Suppressor macrophage treated with lipopolysaccharide for 4 hours (primary cell): ENCODE measurements at places on chromosomes 6 and 20.
A peak's percentile ranks its signal among the peaks of the same experiment; 100 is the strongest.

GRCh38 chr6:125393449-125393858, 91.7 kb upstream of the HDDC2 start:
- DNase-seq = no peak

- no peak for DNase-seq
These were observed 42.2 kb downstream of the SUN5 start for GRCh38 chr20:32962053-32962452.

GRCh38 chr6:16130932-16131387, 2.1 kb downstream of the MYLIP start:
- peak; percentile 86 for DNase-seq

DNA sequence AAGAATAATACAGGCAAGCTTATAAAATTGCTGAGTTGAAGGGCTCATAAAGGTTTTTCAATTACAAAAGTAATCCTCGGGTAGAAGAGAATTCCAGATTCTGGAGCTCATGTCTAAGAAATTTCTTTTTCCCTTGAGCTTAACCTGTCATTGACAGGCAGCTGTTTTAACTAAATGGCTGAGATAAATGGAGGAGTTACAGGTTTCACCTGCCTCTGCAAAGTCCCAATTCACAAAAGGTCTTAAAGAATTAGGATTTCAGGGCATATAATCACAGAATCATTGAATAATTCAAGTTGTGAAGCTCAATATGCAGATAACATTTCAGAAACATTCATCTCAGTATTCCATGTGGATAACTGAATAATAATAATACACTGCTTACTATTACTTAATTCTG, 660.1 kb upstream of the NRSN1 start:
- no peak for DNase-seq

DNA sequence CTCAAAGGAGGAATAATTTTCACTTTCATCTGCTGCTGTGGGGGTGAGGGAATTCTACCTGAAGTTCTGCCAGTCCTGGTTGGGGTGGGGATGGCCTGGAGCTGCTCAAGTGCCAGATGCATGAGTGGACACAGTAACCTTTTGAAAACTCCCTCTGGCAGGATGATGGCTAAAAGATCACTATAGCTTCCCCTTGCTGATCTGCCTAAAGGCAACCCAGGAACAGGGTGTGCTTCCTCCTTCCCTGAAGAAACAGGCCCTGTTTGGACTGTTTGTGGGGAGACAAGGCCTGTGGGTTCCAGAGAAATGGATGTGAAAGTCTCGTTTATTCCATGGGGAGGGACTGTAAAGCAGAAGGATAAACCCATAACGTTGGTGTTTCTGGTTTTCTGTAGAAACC, 176.9 kb downstream of the DTNBP1 start:
- DNase-seq = peak; percentile 36

DNA sequence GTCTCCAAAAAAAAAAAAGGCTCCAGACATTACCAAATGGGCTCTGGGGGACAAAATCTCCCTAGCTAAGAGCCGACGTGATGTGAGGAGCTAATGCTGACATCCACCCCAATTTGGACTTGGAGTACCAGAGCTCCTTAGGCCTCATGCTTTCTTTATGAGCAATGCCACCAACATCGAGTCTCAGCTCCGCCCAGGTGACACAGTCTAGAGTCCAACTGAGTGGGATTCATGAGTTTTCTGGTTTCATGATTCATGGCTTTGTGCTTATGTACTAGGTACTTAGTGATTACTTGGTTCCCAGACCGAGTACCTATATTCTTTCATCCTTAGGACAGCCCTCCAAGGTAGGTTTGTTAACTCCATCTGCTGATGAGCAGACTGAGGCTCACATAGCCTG, 4.4 kb downstream of the ANKRD60 start:
- DNase-seq = no peak

DNA sequence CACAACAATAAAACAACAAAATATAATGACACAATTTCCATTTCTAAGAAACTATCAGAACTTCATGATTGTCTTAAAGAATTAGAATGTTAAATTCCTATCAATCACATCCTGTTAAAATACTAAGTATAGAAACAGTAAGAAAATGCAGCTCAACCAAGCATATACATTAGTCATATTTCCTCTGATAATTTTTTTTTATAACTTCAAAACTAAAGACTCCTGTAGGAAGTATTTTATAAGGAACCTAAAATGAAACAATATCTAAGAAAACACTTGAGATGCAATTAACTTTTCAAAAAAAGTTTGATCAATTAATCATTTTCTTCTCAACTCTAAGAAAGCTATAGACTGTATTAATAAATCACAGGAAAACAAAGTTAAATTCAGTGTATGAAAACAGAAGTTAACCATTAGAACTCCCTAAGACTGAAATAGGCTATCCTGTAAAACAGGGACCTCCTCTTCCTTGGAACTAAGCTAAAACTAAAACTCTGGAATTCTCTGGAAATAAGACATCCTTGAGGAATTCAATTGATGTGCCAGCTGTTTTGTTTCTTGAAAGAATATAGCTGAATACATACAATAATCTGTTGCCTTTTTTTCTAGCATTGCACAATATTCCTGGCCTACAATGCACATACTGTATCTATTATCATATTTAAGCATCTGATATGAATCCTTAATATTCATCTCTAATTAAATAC, 19.8 kb downstream of the FKBP5 start:
- peak; percentile 47 for DNase-seq

GRCh38 chr6:141548966-141549365, 583.8 kb upstream of the GJE1 start:
- DNase-seq = no peak

DNA sequence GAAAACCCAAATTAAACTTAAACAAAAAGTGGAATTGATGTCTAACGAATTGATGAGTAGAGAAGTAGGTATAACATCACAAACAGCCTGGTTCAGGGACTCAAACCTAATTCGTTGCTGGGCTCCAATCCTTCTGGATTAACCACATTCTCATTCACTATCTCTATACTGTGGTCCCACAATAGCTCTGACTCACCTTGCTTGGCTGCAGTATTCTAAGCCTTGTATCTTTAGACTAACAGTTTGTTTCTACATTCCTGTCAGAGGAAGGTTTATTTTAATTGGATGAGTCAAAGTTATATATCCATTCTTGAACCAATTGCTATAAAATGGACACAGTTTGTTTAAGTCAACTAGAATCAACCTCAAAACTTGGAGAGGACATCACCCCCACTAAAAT, 530.5 kb upstream of the PTCHD4 start:
- no peak for DNase-seq

- DNase-seq = no peak
These were observed 1025.4 kb upstream of the FLRT3 start for GRCh38 chr20:15362849-15363248.

DNA sequence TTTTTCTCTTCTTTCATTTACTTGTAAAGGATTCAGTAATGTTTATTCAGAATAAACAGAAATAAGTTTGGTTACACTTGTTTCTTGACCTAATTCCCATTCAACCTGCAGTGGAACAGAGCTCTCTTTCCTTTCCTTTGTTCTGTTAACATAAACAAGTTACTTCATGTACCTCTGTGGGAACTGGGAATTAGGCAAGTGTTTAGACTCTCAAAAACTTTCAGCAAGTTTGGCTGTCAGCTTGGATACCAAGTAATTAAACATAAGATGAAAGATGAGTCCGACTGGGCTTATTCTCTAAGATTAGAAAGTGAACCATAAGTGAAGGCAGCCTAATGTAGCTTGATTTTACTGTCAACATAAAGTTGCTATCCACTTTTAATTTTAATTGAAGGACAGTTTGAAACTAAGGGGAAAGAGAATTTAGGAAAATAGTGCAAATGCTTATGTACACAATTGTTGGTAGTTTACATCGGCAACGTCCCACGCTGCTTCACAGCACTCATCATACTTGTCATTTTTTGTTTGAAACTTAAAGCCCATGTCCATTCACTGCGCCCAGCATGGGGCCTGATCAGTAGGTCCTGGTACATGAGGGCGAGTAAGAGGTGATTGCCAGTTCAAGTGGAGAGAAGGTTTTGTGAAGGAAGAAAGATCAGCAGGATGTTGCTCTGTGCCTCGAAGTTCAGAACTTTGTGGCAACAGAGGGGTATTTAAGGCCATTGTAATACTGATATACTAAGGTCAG, 113.0 kb downstream of the PLEKHG1 start:
- no peak for DNase-seq
